ENCODE measurements at places on chromosomes 1 and 21.

DNA sequence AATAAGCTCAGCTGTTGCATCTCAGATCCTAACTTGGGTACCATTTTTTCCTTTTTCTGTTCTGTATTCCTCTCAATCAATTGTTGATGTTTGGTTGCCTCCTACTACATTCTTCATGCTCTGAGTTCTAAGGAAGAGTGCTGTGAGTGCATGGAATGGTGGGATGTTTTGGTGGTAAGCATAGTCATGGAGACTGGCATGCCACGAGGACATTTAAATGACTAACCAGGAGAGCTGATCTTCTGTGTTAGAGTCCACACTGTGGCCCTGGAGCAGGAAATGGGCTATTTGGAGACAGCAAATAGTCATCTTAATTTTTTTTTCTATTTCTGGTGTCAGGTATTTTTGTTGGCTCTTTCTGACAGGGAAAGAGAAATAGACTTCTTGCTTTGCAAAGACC, 69.5 kb upstream of the HSD17B7 start:
- DNase-seq = no peak

GRCh38 chr1:169468982-169469381, 16.8 kb downstream of the SLC19A2 start:
- no peak for DNase-seq

DNA sequence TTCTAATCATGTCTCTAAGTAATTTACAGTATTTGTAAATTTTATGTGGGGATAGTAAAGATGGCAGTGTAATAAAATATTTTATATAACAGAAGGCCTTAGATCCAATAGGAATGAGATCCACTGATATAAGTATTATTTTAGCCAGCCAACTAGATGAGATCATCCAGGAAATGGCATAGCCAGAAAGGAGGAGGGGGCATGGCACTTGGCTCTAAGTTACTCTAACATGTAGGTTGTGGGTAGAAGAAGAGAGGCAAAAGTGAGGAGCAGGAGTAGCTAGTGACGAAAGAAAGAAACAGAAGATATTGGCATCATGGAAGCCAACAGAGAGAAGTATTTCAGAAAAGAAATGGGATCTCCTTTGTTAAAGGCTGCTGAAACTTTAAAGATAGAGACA, 426.1 kb downstream of the PTPRC start:
- DNase-seq = no peak

DNA sequence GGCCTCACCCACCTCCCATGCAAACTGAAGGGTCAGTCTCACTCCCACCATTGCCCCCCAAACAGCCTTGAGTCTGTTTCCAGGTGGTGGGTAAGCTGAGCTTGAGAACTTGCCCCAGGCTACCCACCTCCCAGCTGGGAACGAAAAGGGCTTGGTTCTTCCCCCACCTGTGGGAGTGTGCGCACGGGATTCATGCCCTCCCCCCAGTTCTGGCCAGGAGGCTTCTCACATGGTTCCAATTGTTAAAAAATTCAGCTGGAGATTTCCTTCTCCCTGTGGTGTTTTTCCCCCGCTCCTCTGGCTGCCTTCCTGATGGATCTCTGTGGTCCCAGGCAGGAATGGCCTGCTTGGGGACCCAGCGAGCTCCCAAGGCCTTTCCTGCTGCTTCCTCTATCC, 81.8 kb upstream of the C21orf91 start:
- no peak for DNase-seq

DNA sequence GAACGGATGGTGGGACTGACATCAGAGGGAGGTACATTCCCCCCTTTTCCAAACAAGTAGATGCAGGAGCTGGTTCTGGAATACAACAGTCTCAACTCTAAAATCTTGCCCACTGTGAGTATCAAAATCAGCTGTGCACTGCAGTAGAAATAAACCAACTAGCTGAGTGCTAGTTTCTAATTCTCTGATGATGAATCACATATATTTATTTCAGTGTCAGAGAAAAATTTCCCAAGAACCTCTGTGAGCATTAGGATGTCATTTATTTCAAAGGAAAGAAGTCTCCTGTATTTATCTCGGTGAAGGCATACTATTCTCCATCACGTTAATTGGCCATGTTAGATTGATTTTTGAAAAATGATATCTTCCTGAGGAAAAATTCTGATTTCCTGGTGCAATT, 67.1 kb downstream of the LHX9 start:
- DNase-seq = no peak

DNA sequence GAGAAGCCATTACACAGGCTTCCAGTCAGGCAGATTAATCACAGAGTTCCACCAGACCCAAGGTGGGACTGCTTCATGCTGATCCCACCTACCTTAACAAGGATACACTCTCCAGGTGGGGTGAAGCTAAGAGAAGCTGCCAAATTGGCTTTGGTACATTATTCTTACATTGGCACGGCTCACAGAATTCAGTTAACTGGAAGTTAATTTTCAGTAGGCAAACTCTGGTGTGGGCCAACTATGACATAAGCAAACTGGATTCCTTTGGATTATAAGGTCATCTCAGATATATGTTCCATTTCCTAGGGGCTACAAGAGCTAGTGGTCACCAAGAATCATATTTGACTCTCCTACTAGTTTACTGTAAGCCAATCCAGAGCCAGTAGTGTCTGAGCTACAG, 448.8 kb upstream of the BEND5 start:
- DNase-seq = no peak

GRCh38 chr21:36628106-36628505, 70.8 kb upstream of the SIM2 start:
- DNase-seq = no peak

- DNase-seq = no peak
These were observed 6.4 kb downstream of the MYOM3 start for GRCh38 chr1:24105368-24106160.

- DNase-seq = no peak
These were observed 857.9 kb downstream of the BRINP3 start for GRCh38 chr1:189619682-189620332.

GRCh38 chr21:40466893-40467483, 380.0 kb downstream of the DSCAM start:
- no peak for DNase-seq

GRCh38 chr1:39354572-39354971, 136.9 kb upstream of the BMP8A start:
- DNase-seq = no peak

DNA sequence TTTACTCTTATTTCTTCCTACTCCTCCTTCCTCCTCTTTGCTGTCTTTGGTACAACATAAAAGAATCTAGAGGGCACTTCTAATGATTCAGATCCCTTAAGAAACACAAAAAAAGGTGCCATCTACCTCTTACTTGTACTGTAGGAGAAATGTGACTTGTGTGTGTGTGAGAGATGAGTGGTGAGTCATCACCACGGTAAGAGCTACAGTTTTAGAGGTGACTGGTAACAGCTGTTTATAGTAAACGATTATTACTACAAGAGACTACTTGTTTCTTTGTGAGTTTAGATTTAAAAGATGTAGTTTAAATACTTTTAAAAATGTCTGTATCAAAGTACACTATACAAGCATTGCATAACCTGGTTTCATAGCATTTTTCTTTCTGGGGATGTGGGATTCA, 40.4 kb downstream of the SLC35D1 start:
- DNase-seq = no peak

GRCh38 chr21:30479259-30479658, 908 bp downstream of the KRTAP19-1 start:
- no peak for DNase-seq

GRCh38 chr1:226708967-226709396, 30.1 kb downstream of the ITPKB start:
- no peak for DNase-seq

DNA sequence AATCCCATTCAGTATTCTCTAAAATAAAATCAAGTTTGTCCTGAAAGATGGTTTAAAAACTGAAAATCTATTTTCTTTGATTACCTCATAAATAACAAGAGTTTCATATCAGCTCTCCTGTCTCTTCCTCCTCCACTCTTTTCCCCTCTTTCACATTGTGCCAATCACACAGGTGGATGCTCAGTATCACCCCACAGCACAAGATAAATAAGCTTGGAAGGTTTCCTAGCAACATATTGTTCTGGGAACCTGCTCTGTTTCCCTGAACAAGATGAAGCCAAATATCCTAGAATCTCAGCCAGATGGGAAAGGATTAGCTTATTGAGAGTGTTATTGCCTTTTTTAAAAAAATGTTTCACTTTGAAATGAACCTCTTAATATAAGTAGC, 45.7 kb upstream of the CACYBP start:
- peak; percentile 16 for DNase-seq

GRCh38 chr1:111399792-111400610, 27.5 kb downstream of the OVGP1 start:
- peak; percentile 10 for DNase-seq

DNA sequence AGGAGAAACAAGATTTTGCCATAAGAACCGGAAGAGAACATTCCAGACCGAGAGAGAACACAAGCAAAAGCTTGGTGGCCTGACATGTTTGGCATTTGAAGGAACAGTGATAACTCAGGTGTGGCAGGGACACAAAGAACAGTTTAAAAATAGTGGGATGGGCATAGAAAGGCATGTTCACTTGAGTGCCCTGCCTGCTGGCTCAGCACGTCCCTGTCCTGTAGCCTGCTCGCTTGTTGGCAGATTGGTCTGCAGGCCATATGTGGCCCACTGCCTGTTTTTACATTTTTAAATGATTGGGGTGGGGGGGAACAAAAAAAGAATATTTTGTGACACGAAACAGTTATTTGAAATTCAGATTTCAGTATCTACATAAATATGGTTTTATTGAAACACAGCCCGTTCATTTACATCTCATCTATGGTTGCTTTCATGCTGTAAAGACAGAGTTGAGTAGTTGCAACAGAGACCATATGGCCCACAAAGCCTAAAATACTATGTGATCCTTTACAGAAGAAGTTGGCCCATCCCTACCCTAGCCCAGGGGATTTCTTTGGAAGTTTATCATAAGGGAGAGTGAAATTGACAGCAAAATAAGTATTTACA, 100.7 kb downstream of the RGL1 start:
- no peak for DNase-seq
